ENCODE measurements at places on chromosomes 12 and 14. TPM values are rescaled to one million over a fixed set of nuclear protein-coding genes. Genes with fewer than 3 reads are reported as not detected.

DNA sequence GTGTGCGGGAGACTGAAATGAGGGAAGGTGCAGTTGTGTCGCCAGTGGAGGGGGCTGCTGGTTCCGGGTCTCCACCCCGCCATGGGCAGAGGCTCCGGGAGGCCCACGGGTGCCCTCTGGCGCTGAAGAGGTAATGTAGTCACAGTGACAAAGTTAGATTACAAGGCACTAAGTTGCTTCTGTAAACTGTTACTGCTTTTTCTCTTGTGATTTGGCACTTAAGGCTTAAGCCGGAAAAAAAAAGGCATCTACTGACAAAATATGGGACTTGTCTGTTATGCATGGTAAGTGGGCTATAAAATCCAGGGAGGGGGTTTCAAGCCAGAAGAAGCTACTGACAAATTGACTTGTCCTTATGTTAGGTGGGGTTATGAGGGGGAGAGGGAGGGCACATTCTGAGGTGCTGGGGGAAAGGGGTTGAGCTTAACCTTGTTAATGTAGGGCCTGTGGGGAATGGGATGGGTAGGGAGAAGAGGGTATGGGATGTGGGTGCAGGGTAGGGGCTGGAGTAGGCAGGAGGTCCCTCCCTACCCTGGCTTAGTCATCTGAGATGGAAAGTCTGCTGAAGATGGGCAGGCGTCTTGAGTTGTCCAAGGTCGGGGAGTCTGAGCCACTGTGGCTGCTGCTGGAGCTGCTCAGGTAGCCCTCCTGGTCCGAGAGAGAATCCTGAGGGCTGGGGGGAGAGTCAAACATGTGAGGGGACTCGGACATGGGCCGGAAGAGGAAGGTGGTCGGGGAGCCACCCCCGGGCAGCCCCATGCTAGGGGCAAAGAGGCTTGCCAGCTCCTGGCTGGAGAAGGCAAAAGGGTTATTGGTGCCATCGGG is 3.7 kb downstream of the ZFP36L1 start:
- DNase-seq: no peak

DNA sequence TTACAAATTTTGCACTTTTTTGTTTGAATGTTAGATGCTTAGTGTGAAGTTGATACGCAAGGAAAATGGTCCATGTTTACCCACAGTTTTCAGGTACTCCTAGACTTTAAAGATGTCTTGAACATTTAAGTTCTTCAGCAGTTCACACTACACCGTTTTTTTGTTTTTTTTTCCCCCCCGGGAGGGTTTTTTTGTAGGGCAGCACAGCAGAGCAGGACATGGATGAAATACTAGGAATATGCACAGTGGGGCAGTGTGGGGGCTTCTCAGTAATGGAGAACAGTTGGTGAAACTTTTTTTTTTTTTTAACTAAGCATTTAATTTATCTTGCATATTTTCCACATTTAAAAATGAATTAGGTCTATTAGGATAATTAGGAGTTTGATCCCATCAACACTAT is 4.9 kb downstream of the RAN start:
- DNase-seq: no peak

- DNase-seq: no peak
These were observed 73.1 kb upstream of the MYL2 start for GRCh38 chr12:110993434-110993833.

GRCh38 chr12:79121486-79121885 is 256.9 kb downstream of the SYT1 start:
- no peak for DNase-seq

GRCh38 chr12:75208856-75209811 is 505 bp downstream of the KCNC2 start:
- no peak for DNase-seq

- no peak for DNase-seq
These were observed 42.8 kb downstream of the PRMT8 start for GRCh38 chr12:3533703-3534386.

DNA sequence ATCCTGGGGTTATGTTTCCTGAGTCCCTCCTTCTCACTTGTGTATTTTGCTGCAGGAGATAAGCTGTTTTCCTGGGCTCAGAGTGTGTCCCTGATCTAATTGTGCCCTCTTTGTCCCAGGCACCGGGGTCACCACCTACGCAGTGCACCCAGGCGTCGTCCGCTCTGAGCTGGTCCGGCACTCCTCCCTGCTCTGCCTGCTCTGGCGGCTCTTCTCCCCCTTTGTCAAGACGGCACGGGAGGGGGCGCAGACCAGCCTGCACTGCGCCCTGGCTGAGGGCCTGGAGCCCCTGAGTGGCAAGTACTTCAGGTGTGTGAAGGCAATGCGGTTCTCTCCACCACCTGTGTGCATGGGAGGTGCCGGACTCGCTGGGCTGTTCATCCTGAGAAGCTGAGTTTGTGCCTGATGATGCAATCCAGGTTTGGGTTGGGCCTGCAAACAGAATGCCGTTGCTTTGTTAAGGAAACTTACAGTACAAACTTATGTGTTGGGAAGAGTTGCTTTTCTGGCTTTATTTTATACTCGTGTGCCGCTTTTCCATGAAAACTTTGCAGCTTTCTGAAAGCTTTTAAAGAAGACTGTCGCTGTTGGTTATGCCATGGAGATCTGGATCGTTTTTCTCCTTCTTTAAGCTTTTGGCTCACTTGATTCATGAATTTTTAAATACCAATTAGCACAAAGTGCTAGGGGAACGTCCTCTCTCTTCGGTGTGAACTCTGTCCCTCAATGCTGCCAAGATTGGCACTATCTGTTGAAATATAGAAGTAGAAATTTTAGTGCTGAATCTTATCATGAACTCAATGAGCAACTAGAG is 27.6 kb downstream of the RDH12 start:
- no peak for DNase-seq

Gene RABGGTA
- 52.5 TPM for polyA plus RNA-seq

Gene SERPINA5
- polyA plus RNA-seq: 0.12 TPM

DNA sequence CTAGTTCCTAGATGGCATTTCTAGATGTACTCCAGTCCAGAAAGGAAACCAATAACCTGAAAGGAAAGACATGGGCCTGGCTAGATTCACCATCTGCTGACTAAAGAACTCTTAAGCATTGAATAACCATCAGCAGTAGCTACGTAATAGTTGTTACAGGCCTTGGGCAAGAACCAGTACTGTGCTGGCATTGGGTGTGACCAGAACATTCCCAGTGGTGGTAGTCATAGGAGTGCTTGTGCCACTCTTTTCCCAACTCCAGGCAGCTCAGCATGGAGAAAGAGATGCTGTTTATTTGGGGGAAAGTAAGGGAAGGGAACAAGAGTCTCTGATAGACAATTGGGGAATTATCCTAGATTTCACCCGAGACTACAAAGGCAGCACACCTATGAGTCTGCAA is 333.3 kb downstream of the SLC16A7 start:
- peak; percentile 22 for DNase-seq

Gene PPP1R1A
- polyA plus RNA-seq: not detected

Gene A2M
- 171 TPM for polyA plus RNA-seq
